Caki2 (cell line): ENCODE measurements at places on chromosomes 13 and 19. TPM values are rescaled to one million over a fixed set of nuclear protein-coding genes. Genes with fewer than 3 reads are reported as not detected.

DNA sequence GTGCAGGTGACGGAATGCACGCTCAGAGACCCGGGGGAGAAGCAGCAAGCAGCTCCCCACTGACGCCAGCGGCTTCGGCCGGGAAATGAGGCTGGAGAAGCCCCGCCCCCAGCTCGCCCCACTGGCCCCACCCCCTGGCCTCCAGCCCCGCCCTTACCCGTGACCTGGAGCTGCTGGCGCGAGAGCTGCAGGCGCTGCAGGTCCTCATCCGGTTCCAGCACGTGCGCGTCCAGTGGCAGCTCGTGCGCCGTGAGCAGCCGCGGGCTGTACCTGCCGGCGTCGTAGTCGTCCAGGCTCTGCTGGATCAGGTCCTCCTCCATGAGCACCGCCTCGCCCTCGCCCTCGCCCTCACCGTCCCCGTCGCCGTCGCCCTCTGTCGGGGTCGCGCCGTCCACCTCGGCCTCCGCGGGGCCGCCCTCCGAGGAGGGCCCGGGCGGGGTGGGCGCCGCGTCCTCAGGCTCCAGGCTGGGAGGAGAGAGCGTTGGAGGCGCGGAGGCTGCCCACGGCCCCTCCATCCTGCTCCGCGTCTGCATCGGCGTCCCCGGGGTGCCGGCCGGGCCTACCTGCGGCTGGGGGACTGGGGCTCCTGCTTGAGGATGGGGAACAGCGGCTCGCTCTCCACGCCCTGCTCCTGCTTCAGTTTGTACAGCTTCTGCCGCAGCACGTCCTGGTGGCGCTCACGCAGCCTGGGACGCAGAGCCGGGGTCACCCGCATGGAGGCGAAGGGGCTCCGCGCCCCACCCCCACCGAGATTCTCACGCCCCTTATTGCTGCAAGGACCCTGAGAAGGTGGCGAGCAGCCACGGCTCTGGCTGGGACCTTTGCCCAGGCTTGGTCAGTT is 6.4 kb upstream of the TBXA2R start:
- DNase-seq = no peak

- DNase-seq = peak; percentile 33
Observed at GRCh38 chr13:47646298-47646697, 354.8 kb downstream of the SUCLA2 start.

DNA sequence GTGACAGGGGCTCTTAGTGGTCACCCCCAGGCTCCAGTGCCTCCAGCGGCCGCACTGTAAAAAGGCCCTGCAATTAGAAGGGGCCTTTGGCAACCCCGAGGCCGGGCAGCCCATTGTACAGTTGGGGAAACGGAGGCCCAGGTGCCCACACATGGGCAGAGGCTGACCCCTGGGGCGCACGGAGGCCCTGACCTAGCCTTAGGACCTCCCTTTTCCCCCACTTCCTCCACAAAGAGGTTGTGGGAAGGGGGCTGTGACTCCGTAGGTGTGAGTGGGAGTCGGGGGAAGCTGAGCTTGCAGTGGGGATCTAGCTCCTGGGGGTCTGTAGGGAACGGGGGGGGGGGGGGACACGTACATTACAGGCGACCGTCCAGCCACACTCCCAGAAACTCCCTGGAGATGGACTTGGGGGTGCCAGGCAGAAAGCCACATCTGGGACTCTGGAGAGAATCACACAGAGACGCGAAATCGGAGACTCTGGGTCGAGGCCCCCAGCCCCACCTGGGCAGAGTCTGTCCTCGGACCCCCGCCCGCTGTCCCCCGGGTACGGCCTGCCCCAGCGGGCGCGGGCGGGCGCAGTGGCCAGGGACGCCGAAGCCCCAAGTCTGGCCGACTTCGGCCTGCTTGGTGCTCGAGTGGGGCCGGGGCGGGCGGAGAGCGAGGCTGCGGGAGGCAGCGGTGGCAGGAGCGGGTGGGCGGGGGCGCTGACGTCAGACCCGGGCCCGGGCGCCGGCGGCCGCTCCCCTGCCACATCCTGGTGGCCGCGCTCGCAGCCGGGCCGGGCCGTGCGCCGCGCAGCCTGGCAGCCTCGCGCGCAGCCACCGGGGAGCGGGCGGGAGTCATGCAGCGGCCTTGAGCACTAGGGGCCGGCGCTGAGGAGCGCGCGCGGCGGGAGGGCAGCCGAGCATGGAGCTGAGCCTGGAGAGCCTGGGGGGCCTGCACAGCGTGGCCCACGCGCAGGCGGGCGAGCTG is at the start of gene ONECUT3:
Gene ONECUT3, plus strand, starts transcription at position 750 of the 972 bp plus-strand sequence. Its CDS starts 157 bp downstream, at position 907.
- no peak for DNase-seq

PSG2 gene
- not detected in 2 replicates for total RNA-seq

SERPINE3 gene
- total RNA-seq = not detected in 2 replicates
